ENCODE measurements at places on chromosomes 11 and 22. TPM values are rescaled to one million over a fixed set of nuclear protein-coding genes. Genes with fewer than 3 reads are reported as not detected.

The FIBIN gene
- 15.9 TPM for total RNA-seq

GRCh38 chr11:49505231-49505630 lies 296.8 kb upstream of the FOLH1 start:
- H3K27ac ChIP-seq, result no peak overlapping the region
- no peak for DNase-seq
- no peaks in the 10 kb centered on the region for H3K27me3 ChIP-seq
- no peaks in the 10 kb centered on the region for H3K4me1 ChIP-seq

The FOLR1 gene
- 0.35 TPM for total RNA-seq

The OR8H2 gene
- total RNA-seq, result not detected

GRCh38 chr11:17988465-17988864 lies 24.4 kb downstream of the SERGEF start:
- no peak overlapping the region for H3K4me3 ChIP-seq
- no peak for DNase-seq
- no peaks in the 10 kb centered on the region for H3K36me3 ChIP-seq
- H3K27ac ChIP-seq, result no peak overlapping the region

The MMP11 gene
- 5.8 TPM for total RNA-seq

DNA sequence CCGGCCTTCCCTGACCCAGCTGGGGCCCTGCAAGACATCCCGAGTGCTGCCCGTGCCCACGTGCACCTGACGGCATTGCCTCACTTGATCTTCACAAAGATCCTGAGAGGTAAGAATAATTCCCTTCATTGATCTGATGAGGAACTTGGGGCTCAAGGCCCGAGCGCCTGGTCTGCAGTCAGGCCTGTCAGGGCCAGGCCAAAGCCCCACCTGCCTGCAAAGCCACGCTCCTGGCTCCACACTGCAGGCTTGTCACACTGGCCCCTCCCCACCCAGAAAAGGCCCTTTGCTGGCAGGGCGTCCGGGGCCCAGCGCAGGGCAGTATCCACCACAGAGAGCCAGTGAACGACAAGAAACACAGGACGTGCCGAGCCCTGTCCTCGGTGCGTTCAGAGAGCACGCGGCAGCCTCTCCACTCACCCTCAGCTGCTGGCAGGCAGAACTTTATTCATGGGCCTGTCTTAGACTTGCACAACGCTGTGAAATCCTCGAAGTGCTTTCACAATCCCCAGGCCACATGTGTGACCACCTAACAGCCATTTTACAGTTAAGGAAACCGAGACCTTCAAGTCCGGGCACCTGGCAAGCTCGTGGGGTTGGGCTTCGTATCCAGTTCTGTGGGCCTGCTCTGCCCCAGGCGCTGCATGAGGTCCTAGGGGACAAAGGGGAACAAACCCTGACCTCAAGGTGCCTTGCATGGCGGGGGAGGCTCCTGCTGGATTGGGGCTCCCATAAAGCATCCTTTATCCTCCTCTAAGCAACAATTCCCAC lies 14.8 kb downstream of the KIAA0930 start:
- H3K27ac ChIP-seq, result no peak overlapping the region
- no peak overlapping the region for H3K4me3 ChIP-seq
- H3K36me3 ChIP-seq, result no peaks in the 10 kb centered on the region
- peaks cover 2% of the 10 kb centered on the region for H3K4me1 ChIP-seq

The MRPL16 gene
- total RNA-seq, result 35.9 TPM

DNA sequence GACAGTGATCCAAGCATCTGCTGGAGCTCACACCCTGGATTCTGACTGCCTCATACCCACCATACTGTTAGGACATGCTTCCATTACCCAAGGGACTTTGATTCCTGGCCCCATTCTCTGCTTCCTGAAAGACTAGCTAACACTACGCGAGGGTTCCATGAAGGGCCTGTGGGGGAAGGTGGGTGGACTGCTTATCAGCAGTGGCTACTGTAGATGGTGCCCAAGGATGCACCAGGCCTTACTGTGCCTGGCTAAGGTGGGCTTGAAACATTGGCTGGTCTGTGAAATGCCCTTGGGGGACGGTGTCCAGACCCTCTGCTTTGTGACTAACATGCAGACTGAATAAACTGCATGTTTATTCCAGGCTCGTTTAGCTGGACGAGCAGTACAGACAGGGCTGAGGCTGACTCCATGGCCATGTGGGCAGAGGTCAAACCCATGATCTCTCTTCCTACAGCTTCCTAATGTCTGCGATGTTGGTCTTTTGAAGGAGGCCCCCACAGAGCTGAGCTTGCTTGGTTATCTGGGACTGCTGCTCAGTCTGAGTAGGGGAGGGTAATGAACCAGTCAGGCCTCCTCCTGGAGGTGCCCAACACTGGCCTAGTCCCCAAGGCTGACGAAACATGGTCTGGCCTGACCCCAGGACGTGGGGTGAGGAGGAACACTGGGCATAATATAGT lies 48.3 kb upstream of the PHOX2A start:
- no peak for DNase-seq
- no peaks in the 10 kb centered on the region for H3K36me3 ChIP-seq
- no peaks in the 10 kb centered on the region for H3K4me1 ChIP-seq

The MMP12 gene
- total RNA-seq, result not detected

The SPDYC gene
- total RNA-seq, result not detected

The E2F8 gene
- 0.20 TPM for total RNA-seq

The COA4 gene
- total RNA-seq, result 52.8 TPM

- H3K4me1 ChIP-seq, result no peaks in the 10 kb centered on the region
- H3K4me3 ChIP-seq, result no peak overlapping the region
- DNase-seq, result no peak
- no peaks in the 10 kb centered on the region for H3K27me3 ChIP-seq
- no peak overlapping the region for H3K27ac ChIP-seq
- H3K36me3 ChIP-seq, result no peaks in the 10 kb centered on the region
Measured at GRCh38 chr11:123298488-123299447, 103.7 kb upstream of the CLMP start.

DNA sequence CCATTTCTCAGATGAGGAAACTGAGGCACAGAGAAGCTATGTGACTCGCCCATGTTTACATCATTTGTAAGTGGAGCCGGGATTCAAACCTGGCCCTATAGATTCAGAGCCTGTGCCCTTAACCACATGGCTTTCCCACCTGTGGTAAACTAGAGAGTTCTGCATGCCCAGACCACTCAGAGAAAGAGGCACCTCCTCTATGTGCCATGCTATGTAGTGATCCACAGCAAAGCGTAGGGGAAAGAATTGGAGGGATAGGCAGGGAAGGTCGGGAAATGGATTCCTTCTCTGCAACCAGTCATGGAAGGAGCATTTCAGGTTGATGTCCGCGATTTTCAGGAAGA lies 15.4 kb upstream of the POU2AF2 start:
- peaks cover 1% of the 10 kb centered on the region for H3K4me1 ChIP-seq
- H3K4me3 ChIP-seq, result no peak overlapping the region
- no peaks in the 10 kb centered on the region for H3K27me3 ChIP-seq
- no peak for DNase-seq
- H3K27ac ChIP-seq, result no peak overlapping the region
- no peaks in the 10 kb centered on the region for H3K36me3 ChIP-seq

The TNNT3 gene
- 1.5 TPM for total RNA-seq

- H3K27me3 ChIP-seq, result no peaks in the 10 kb centered on the region
- no peak overlapping the region for H3K27ac ChIP-seq
- H3K4me1 ChIP-seq, result peaks cover 7% of the 10 kb centered on the region
- DNase-seq, result no peak
- H3K4me3 ChIP-seq, result no peak overlapping the region
Measured at GRCh38 chr22:31179345-31179744, 19.4 kb downstream of the RNF185 start.

GRCh38 chr11:123653827-123654565 lies 428 bp downstream of the SCN3B start:
- H3K27ac ChIP-seq, result no peak overlapping the region
- peak; percentile 61 for DNase-seq
- no peaks in the 10 kb centered on the region for H3K36me3 ChIP-seq
- peak overlapping the region; percentile 41 for H3K4me3 ChIP-seq
- no peaks in the 10 kb centered on the region for H3K27me3 ChIP-seq
- peaks cover 3% of the 10 kb centered on the region for H3K4me1 ChIP-seq

The C1QTNF5 gene
- total RNA-seq, result 20.1 TPM

The C11orf87 gene
- total RNA-seq, result not detected

The OR51B6 gene
- not detected for total RNA-seq

DNA sequence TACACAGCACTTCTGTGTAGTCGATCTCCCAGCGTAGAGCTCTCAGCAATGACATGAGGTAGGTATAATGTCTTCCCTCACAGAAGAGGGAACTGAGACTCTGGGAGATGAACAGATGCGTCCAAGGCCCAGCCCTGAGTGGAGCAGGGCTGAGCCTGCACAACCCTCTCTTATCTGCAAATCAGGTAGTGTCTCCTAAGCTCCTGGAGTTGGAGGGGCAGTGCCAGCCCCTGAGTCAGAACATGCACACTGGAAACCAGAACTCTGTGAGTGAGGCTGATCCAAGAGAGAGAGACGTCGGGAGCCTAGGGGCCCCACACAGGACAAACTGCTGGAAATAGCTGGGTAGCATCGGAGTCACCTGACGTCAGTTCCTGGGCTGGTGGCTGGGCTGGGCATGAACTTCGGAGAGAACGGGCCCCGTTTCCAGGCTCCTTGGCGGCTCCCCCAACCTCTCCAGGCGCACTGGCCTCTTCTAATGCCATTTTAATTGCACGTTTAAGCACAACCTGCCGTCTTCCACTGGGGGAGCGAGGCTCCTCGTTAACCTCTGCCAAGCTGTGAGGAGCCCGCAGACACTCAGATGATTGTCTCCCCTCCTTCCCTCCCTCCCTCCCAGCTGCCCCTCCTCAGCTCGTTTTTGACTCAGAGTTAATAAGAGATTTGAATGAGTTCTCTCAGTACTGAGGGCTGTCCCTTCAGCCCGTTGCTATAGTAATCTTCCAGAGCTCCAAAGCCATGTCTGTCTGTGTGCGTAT lies 191.2 kb upstream of the TBCEL start:
- no peak overlapping the region for H3K4me3 ChIP-seq
- DNase-seq, result no peak
- H3K36me3 ChIP-seq, result no peaks in the 10 kb centered on the region

- H3K27me3 ChIP-seq, result no peaks in the 10 kb centered on the region
- DNase-seq, result no peak
- no peak overlapping the region for H3K4me3 ChIP-seq
- no peaks in the 10 kb centered on the region for H3K36me3 ChIP-seq
Measured at GRCh38 chr11:67160045-67160444, 41.0 kb downstream of the KDM2A start.
